ENCODE measurements at places on chromosomes 11 and 22.
A peak's percentile ranks its signal among the peaks of the same experiment; 100 is the strongest.

GRCh38 chr11:64665411-64665821, 57.6 kb downstream of the NRXN2 start:
- DNase-seq = no peak

DNA sequence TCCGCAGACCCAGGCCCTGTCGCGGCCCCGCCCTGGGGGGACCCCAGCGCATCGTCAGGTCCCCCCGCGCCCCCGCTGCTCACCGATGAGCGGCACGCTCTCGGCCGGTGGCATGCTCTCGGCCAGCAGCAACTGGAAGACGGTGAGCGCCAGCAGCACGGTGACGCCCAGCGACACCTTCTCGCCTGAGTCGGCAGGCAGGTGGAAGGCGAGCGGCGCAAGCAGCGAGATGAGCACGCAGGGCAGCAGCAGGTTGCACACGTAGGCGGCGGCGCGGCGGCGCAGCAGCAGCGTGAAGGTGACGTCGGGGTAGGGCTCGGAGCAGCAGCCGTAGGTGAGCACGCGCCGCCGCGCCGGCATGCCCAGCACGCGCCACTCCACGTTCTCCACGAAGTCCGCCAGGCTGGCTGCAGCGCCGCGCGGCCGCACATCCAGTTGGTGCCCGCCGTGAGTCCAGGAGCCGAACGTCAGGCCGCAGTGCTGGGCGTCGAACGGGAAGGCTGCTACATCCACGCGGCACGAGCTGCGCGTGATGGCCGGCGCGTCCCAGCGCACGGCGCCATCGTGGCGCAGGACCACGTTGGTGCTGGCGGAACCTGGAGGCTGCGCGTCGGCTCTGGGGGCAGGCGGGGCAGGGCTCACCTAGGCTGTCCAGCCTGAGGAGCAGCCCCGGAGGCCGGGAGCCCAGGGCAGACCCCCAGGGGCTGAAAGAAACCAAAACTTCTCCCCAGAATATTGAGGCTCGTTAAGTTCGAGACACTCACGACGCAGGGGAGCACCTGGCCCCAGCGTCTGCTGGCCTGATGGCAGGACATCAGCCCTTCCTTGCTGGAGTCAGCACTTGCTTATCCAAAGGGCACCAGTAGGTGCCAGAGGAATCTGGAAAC, 3.8 kb downstream of the CHRNA10 start:
- DNase-seq = no peak

- no peak for DNase-seq
These were observed 54.3 kb upstream of the CLMP start for GRCh38 chr11:123249354-123249753.

DNA sequence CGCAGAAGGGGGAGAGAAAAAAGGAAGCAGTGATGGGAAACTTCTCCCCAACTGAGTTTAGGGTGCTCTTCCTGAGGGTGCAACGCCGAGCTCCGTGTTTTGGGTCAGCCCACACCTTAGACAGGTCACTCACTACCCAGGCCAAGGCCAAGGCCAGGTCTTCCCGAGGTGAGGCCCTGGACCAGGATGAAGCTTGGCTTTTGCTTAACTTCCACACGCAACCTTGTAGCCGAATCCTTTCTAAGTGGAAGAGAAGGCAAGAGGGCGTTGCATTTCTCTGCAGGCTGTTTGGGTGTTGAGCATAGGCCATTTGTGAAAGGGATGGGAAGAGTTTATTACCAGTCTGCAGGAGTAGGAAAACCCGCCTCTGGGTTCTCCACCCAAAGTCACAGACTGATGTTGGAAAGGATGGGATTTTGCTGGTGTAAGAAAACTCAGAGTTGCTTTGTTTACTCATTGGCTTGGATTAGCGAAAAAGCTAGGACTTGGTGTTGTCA, 1.5 kb downstream of the KREMEN1 start:
- DNase-seq = no peak

DNA sequence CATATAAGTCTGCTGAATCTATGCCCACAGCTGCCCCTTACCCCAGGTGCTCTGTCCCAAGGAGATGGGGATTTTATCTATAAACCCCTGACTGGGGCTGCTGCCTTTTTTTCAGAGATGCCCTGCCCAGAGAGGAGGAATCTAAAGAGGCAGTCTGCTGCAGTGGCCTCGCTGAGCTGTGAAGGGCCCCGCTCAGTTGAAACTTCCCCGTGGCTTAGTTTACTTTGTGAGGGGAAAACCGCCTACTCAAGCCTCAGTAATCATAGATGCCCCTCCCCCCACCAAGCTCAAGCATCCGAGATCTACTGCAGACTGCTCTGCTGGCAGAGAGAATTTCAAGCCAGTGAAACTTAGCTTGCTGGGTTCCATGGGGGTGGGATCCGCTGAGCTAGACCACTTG, 7.4 kb upstream of the SCGB1D4 start:
- DNase-seq = no peak

DNA sequence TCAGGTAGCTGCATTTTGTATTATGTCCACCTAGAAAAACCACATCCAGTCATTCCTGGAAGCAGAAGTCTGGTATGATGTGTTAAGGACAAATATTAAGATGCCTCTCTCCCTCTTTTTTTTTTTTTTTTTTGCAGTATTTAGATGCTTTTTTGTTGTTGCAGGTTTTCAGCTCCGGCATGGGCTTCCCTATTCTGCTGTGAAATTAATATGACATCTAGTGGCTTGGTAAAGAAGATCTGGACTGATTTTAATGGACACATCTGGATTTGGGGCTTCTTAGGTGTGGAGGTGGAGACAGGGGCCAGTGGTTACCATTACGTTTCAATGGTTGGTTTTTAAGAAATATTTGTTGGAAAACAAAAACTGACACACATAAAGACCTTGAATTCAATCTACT, 47.5 kb upstream of the RASSF10 start:
- DNase-seq = no peak

DNA sequence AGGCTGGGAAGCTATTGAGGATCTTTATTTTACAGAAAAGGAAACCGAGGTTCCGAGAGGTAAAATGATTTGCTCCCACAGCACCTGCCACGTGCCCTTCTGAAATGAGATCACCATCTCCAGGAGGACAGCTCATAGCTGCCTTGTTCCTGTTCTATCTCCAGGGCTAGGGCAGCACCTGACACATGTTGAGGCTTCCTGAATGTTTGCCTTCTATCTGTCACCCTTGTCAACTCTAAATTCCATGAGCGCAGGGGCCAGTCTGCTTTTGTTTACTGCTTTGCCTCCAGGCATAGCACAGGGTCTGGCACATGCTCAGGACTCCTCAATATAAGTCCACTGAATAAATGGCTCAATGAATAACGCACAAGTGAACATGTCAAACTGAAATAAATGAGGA, 24.1 kb downstream of the ASCC2 start:
- DNase-seq = no peak

DNA sequence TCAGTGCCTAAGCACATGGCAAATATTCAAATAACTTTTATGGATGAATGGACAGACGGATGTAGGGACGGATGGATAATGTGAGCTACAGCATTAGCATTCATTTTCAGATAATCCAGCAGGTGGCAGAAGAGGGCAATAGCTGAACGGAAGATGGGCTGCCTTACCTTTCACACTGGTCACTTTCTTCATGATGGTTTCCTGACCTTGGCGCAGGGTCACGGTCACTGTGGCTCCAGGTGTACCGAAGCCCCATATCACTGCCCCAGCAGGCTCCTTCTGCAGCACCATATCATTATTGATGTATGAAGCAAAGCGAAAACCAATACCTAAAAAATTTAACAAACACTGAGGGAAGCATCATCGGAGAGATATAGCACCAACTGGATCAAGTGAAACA, 4.3 kb downstream of the SIAE start:
- peak; percentile 51 for DNase-seq

- DNase-seq = no peak
These were observed 2.5 kb downstream of the LIF start for GRCh38 chr22:30244066-30244465.

DNA sequence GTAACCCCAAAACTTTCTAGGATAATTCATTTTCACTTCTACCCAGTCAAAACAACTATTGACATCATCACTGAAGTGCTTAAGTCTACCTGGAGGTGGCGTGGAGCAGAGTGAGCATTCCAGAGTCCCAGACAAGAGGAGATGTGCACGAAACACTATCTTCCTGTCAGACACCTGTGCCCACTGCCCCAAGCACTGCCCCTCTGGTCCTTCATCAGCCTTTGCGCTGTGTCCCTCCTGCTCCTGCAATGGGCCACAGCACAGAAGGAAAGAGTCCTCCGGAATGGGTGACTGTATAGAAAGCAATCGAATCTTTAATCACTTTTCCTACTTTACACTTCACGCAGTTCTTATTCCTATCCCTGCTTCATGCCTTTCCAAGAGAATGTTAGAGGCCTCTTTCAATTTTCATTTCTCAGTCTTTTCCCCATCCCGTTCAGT, 512 bp upstream of the GRIA4 start:
- DNase-seq = no peak

DNA sequence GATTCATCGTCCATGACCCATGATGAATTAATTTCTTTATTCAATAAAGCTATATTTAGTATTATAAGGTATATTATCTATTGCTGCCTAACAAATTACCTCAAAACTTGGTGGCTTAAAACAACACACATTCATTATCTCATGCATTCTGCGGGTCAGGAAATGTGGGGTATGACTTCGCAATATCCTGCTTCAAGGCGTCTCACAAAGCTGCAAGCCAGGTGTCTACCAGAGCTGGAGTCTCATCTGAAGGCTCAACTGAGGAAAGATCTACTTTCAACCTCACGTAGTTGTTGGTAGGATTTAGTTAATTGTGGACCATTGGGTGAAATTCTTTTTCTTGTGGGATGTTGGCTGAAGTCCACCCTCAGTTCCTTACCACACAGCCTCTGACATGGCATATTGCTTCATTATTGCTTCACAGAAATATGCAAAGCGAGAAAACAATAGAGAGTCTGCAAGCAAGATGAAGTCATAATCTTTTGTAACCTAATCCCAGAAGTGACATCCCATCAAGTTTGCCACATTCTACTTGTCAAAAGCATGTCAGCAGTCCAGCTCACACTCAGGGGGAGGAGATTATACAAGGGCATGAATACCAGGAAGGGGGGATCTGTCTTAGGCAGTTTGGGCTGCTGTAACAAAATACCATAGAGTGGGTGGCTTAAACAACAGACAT, 45.1 kb downstream of the KREMEN1 start:
- no peak for DNase-seq

GRCh38 chr11:59429924-59430516, 3.8 kb upstream of the OR5A2 start:
- peak; percentile 51 for DNase-seq

DNA sequence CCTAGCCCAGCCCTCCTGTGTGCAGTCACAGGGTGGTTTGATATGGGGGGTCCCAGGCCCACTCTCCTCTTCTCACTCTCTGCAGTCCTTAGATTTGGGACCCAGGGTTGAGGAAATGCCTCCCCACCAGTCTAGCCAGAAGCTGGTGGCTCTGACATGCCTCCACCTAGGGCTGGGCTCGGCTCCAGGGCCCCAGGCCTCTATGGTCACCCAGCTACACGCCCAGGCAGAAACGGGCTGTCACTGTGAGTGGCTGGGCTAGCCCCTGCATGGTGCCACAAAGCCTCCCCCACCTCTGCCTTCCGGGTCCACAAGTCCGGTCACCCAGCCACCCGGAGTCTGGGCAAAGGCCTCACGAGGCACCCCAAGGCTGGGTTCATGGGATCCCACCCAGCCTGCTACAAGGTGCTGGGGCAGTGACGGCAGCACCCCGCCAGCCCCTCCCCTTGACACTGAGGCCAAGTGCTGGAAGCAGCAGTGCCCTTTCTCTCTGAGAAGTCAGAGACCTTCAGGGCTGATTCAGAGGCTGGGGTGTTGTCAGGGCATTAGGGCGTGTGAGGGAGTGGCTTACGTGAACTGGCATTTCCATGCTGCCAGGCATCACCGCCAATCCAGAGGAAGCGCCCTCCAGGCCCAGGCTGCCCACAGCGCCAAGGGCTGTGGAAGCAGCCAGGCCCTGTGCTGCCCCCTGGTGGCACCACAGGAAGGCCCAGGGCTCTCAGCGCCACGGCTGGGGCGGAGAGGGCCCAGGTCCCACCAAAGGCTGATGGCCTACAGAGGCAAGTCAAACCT, 638 bp upstream of the PITPNM1 start:
- peak; percentile 92 for DNase-seq

DNA sequence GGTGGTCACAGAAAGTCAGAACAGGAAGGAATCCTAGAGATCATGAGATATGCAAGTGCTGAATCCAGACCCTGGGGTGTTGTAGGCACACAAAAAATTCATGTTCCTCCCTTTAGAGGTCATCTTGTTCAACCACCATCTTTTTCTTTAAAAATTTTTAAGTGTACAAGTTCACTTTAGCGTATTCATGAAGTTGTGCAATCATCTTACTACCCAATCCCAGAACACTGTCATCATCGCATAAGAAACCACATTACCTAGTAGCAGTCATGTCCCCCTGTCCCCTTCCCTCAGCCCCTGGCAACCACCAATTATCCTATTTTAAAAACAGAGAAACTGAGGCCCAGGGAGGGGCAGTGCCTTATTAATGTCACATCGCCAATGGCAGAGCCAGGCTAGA, 20.3 kb upstream of the WNT11 start:
- DNase-seq = no peak

DNA sequence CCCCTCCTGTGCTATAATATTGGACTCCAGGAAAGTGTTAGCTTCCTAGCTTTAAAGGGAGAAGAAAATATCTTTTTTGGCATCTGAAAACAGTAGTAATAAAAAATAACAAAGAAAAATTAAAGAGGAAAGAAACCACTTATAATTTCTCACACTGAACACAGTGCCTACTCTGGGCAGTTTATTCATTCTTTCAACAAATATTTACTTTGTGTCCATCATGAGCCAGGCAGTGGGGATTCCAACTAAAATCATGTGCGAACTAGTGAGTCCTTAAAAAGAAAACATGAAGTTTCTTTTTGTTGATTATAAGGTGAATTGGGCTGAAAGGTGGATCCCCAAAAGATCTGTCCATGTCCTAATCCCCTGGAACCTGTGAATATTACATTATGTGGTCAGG, 16.0 kb upstream of the ELF5 start:
- DNase-seq = no peak

DNA sequence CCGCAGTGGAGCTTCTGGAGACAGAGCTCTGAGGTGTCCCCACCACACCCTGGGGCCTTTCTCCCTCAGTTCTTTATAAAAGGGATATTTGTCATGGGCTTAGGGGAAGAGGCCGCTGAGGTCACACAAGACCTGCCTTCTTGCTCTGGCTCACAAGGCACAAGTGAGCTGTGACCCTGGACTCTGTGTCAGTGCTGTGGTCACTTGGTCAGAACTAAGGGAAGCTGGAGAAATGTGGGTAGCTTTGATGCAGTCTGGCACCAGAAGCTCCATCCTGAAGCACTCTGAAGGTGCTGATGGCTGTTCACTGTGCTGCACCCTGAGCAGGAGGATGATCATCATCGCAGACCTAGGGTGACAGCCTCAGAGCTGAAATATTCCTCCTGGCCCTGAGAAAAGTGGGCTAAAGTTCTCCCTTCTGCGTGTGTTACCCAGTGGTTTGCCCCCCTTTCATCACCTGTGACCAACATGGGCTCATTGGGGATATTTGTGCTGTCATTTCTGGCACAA, 28.1 kb upstream of the VPREB1 start:
- DNase-seq = no peak

DNA sequence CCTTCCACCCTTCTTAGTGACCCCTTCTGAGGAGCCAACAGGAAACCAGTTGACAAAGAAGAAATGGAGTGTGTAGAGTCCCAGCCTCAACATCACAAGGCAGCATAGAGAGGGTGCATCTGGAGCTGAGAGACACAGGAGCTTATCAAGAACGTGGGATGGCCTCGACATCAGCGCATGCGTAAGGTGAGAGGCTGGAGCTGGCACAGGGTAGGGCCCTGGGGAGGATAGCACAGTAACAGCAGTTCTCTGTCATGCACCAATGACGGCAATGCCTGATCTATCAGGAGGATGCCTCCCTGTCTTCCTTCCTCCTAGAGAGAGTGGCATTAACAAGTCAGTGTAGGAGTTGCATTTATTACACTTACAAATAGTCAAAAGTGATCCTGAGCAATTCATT, 426.1 kb downstream of the NTM start:
- no peak for DNase-seq
